ENCODE measurements at places on chromosomes 3 and 15.

- peak; percentile 18 for DNase-seq
Measured at GRCh38 chr3:35908366-35909232, 269.3 kb downstream of the ARPP21 start.

GRCh38 chr3:101542957-101543356 is 18.7 kb upstream of the TRMT10C start:
- no peak for DNase-seq

DNA sequence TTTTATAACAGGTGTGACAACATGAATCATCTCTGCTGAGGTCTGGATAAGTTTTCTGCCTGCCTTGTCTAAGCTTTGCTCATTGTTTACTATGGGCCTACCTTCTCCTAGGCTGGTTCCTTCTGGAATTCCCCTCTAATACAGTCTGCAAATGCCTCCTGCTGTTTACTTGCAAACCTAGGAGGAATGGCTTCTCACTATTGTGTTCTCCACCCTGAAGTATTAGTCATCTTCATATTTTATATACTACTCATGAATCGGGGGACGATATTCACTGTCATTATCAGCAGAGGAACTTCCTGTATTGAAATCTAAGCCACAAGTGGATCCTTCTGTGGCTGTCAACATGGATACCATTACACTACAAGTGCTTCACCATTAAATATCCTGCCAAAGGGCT is 154.8 kb downstream of the PLCL2 start:
- no peak for DNase-seq

DNA sequence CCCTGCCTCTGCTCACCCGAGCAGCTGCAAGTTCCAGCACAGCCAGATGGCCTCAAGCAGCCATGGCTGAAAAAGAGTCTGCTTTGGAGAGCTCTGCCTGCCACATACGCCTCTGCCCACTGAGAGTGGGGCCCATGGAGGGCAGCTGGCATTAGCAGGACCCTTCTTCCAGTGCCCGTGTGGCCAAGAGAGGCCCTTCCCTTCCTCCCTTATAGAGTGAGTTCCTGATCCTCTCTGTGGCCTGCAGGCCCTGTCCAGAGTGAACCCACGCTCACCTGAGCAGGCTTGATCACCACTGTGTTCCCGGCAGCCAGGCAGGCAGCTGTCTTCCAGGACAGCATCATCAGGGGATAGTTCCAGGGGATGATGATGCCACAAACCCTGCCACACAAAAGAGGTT is 41.4 kb upstream of the SLC41A3 start:
- DNase-seq = no peak

DNA sequence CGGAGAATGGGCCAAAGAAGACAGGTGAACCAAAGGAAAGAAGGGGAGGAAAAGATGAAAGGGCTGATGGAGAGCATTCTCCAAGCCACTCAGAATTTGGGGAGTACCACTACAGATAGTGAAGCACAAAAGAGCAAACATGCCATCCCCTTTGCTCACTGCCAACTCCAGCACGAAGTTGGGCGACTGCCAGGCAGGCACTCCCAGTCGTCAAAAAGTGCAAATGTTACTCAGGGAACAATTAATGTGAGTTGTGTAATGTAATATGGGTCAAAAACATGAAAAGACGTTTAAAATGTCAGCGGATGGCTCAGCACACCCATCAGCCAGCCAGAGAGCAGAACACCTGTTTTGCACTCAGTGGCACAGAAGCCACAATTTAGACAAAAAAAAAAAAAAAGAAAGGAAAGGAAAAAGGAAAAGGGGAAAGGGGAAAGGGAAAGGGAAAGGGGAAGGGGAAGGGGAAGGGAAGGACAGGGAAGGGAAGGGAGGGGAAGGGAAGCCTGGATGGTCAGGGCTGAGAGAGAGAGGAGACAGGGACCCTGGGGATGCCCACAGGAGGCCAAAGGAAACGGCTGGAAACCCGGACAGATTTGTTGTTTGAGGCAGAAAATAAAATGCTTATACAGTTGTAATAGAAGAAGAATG is 82.7 kb downstream of the COL8A1 start:
- no peak for DNase-seq

GRCh38 chr3:170903123-170903522 is 5.3 kb downstream of the EIF5A2 start:
- no peak for DNase-seq

GRCh38 chr15:77599357-77599756 is 33.4 kb downstream of the LINGO1 start:
- no peak for DNase-seq

- no peak for DNase-seq
Measured at GRCh38 chr3:22450786-22451400, 699.9 kb upstream of the ZNF385D start.

GRCh38 chr3:73789825-73790444 is 165.2 kb upstream of the PDZRN3 start:
- no peak for DNase-seq

- DNase-seq = no peak
Measured at GRCh38 chr3:8369638-8370037, 132.0 kb upstream of the LMCD1 start.

- no peak for DNase-seq
Measured at GRCh38 chr3:29440413-29441305, 159.8 kb downstream of the RBMS3 start.

DNA sequence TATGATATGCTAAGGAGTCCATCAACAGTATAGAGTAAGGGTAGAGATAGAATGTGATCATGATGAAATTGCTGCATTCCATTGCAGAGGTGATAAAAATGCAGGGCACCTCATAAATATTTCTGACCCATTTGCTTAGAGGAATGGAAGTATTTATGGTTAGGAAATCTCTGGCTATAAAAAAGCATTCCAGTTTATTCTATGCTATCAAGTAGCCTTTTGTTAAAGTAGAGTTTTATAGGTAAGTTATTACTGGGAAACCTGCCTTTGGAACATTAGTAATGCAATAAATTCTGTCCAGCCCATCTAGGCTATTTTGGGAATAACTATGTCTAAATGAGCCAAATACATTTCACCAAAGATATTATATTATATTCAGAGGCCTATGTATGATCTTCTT is 19.8 kb upstream of the STRIT1 start:
- no peak for DNase-seq

DNA sequence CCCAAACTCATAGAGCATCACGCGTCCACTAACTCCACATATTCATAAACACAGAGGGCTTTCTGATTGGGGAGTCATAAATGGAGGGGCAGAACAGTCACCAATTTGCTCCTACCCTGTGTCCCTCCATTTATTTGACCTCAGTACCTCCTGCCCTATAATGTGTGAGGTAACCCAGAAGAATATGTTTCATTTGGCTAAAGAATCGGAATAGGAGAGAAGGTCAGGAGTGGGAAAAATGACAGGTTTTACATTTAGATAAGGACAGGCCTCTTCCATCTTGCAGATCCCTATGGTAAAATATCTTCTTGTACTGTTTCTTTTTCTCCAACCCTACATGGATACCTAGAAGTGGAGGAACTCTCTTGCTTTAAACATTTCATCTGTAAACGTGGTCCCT is 578.0 kb downstream of the TUSC7 start:
- no peak for DNase-seq

DNA sequence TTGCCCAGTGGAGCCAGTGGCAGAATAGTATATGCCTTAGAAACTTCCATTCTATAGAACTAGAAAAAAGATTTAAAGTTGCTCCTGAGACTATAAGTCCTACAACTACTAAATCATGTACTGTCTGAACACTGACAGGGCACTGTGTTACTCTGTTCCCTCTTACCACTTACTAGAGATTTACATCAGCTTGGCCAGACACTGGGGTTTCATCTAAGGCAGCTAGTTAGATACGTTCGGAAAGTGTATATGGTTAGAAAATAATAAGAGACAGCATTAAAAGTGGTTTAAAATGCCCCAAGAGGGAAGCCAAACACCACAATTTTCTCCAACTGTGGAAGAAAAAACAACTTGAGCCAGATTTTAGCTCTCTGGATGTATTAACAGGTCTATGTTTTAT is 97.1 kb downstream of the FBN1 start:
- DNase-seq = no peak

DNA sequence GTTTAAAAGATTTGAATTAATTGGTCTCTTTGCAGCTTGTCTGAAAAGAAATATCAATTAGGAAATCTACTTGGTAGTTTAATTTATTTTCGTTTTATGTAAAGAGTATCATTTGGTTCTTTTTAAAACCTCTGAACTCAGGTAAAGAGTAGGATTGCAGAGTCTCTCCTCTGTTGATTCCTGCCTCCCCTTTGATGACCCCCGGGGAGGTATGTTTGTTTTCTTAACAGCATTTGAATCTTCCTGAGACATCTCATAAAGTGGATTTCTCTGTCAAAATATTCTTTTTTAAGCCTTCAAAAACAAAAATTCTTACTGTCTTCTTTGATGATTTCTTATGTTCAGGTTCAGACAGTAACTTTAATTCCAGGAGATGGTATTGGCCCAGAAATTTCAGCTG is 8.0 kb downstream of the IDH3A start:
- DNase-seq = no peak
